Transverse colon (tissue), 4 donors: ENCODE measurements at places on chromosomes 12 and 14.

DNA sequence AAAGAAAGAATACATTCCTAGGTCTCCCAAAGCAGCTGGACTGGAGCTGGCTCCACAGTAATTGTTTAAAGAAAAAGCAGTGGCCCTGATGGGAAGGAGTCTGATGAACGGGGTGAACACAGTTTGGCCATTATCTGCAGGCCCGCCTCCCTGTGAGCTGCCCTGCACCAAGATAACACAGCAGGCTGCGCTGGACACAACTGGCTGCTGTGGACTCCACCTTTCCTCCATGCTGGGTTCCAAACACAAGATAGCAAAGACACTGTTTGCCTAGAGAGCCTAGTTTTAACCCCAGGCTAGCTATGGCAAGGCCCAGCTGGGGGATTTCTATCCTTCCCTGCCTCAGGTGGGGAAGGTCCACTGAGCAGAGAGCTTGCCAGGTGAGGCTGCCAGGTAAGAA, 34.6 kb downstream of the ZFP36L1 start:
- no peak for DNase-seq

- no peak for DNase-seq
These were observed 24.1 kb upstream of the CMKLR1 start for GRCh38 chr12:108363165-108363564.

GRCh38 chr12:87982208-87982607, 47.0 kb downstream of the C12orf50 start:
- no peak for DNase-seq

DNA sequence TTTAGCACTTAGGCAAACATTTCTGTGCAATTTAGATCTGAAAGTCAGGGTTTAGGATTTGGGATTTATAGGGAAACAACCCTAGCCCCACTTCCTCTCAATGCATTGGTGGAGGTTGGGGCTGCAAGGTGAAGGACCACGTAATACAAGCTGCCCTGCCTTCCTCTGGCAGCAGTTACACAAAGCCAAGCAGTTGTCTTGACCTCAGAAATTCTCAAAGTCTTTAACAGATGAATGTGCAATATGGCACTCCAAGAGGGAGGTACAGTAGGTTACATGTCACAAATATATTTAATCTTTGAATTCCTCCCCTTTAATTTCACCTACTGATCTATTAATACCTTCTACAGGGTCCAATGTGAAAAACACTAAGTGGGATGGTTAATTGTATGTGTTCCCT, 23.9 kb downstream of the IFNG-AS1 start:
- DNase-seq = no peak

DNA sequence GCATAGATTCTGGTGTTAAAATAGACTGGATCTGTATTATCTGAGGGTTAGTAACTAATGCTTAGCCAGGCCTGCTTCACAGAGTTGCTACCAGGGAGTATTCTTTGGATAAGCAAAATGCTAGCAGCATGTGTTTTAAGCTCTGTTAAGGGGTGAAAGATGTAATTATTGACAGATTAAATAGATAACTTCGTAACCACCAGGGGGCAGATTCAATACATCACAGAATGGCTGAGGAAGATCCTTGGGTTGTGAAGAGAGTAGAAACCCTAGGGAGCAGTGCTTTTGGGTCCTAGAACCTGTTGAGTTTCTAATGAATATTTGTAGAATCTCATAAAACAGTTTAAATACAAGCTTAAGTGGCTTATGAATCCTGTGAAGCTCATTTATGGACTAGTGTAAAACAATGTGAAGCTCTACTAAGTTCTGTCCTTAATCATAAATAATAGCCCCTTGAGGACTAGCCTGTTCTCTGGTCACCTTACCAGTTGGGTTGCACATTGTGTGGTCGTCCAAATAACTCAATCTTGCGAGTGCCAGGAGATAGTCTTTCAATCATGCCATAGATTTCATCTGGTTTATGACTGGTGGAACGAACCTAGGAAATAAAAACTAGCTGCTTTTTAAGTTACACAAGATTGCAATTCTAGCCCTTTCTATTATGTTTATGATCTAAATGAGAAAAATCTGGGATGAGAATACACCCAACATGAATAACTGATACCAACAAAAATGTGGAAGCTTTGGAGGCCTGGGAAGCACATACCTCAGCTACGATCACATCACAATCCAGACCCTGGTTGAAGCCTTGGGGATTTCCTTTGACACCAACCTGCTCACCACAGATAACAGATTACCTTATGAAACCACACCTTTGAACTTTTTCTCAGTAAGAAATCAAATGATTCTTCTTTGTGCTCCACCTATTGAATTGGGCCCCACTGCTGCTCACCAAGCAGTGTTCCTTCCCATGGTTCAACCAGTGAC, 12.3 kb downstream of the METTL3 start:
- DNase-seq = no peak

DNA sequence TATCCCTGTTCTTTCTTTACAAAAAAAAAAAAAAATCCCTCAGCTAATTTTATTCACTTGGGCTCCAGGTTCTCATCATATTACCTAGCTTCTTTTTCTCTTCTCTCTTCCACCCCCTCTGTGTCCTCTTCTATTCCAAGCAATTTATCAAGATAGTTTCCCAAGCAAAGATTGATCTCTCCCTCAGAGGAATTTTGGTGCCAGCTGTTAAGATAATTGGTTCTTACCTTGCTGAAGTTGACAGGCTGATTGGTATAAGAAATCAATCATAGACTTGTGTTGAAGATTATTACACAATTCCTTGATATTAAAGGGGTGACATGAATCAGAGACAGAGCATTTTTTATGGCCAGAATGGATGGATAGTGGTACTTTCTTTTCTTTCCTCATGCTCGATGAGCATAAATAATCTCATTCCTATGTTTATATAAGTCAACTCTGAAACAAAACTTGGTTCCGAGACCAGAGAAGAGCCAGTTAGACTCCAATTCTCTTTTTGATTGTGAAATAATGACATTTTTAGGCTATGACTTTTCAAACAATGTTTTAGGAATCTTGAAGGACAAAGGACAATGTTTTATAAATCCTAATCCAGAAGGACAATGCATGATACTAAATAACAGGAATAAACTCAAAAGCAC, 264.1 kb upstream of the PRKD1 start:
- no peak for DNase-seq

- DNase-seq = no peak
These were observed 117.9 kb downstream of the SCAF11 start for GRCh38 chr12:45872446-45872845.

- no peak for DNase-seq
These were observed 305.3 kb upstream of the DDHD1 start for GRCh38 chr14:53458368-53458814.
